NCI-H1694 treated with DMSO at 0.1 percent for 48 hours (cell line): ENCODE measurements at places on chromosomes 4 and X.

DNA sequence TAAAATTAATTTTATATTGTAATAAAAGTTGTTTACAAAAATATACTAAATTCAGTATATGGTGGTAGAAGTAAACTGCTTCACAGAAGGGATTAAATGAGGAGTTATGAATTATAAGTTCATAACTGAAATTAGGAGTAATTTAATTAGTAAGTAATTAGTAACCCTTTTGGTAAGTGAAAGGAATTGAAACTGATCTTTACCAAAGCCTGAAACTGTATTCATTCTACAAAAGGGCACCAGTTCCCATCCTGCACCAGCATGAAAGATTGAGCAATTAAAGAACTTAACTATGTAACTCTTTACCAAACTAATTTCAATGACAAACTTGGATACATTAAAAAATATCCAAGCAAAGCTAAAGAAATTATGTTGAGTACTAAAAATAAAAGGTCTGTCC is 8.2 kb downstream of the MED14 start:
- DNase-seq = no peak

DNA sequence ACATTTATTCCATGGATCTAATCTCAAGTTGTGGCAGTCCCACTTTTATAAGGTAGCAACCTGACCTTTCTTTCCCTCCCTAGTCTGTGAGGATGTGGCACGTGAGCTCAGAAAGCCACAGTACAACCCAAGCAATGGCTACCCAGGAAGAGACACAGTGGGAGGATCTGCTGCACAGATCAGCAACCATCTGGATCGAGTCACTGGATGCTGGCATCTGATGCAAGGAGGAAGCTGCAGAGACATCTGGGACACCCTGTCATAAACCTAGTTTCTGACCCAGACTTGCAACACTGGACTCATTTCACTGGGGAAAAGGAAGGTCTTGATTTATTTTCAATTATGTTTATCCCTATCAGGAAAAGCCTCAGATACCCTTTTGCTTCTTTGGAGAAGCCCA is 327.1 kb downstream of the PAPSS1 start:
- DNase-seq = no peak

- DNase-seq = no peak
These were observed 172.4 kb upstream of the MXRA5 start for GRCh38 chrX:3518870-3519269.

DNA sequence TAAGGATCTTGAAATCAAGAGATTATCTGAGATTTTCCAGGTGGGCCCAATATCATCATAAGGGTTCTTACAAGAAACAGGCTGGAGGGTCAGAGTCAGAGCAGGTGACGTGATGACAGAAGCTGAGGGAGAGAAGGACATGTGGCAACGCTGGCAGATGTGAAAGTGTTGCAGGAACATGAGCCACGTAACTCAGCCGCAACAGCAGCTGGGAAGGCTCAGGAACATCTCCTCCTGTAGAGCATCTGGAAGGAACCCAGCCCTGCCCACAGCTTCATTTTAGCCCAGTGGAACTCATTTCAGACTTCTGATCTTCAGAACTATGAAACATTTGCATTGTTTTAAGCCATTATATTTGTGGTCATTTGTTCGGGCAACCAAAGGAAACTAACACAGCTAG is 156.3 kb upstream of the VEGFC start:
- no peak for DNase-seq
